ENCODE measurements at places on chromosomes 16 and 17. TPM values are rescaled to one million over a fixed set of nuclear protein-coding genes. Genes with fewer than 3 reads are reported as not detected.

TBC1D3 gene
- total RNA-seq, result not detected

ZP2 gene
- not detected for total RNA-seq

WNT9B gene
- not detected for total RNA-seq

PRR35 gene
- not detected for total RNA-seq

SSTR5 gene
- total RNA-seq, result not detected

KCNJ16 gene
- total RNA-seq, result 44.0 TPM

NHLRC4 gene
- total RNA-seq, result 2.0 TPM

NUPR1 gene
- total RNA-seq, result 9.0 TPM

HNF1B gene
- 71.7 TPM for total RNA-seq

SBK1 gene
- total RNA-seq, result 3.9 TPM

EFCAB5 gene
- not detected for total RNA-seq

IST1 gene
- 93.4 TPM for total RNA-seq

PRKCB gene
- not detected for total RNA-seq

CHST4 gene
- not detected for total RNA-seq

SMIM36 gene
- total RNA-seq, result not detected

TRAPPC1 gene
- 87.2 TPM for total RNA-seq

AANAT gene
- 0.25 TPM for total RNA-seq

UNC13D gene
- total RNA-seq, result 5.1 TPM

ZNF205 gene
- total RNA-seq, result 15.8 TPM
